Right kidney (tissue), 9 donors: ENCODE measurements at places on chromosomes 4 and X.
A peak's percentile ranks its signal among the peaks of the same experiment; 100 is the strongest.

- peak; percentile 73 for DNase-seq
Measured at GRCh38 chr4:186724864-186725468, 1.3 kb upstream of the FAT1 start.

DNA sequence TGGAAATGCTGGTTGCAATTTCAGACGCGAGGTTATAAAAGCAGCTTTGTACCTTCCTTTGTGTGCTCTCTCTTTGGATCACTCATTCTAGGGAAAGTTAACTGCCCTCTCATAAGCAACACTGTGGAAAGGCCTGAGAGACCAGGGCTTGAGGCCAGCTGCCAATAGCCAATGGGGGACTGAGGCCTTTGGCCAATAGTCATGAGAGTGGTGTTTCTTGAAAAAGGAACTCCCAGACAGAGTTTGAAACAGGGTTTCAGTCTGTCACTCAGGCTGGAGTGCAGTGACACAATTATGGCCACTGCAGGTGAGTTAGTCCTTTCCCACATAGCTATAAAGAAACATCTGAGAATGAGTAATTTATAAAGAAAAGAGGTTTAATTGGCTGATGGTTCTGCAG, 524.7 kb upstream of the SMIM31 start:
- no peak for DNase-seq

- no peak for DNase-seq
Measured at GRCh38 chr4:115279330-115279729, 165.9 kb upstream of the NDST4 start.

GRCh38 chrX:24468245-24468644, 3.2 kb downstream of the PDK3 start:
- no peak for DNase-seq
